NCI-H1694 (cell line): ENCODE measurements at places on chromosomes 3 and 15.

DNA sequence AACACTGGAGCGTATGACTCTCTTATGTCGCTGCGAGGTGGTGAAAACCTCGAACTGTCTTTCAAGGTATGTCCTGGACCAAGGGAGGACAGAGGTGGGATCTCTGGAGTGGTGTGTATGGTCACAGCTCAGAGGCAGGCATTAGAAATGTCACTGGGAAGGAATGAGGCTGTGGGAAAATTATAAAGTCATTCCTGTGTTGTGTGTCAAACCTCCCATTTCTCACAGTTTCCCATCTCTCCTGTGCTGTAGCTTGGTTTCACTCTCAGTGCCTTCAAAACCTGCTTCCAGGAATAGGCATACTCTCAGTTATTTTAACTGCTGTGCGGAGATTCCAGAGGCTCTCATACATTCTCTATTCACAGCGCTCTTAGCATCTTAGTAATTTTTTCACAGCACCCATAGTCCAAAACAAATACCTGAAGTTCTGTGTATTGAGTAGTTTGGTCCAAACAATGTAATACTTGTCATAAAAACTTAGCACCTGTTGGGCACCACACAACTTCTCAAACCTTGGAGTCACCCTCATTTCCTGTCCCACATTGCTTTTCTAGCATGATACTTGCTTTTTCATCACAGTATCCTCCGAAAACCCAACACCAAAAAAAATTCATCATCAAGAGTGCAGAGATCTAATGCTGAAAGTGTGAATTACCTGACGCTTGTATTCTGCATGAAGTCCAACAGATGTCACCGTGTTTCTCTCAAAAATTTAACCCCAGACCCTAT is 36.9 kb downstream of the GALNT15 start:
- no peak for DNase-seq

- DNase-seq: no peak
Observed at GRCh38 chr15:52078197-52078875, 34.2 kb downstream of the BCL2L10 start.

DNA sequence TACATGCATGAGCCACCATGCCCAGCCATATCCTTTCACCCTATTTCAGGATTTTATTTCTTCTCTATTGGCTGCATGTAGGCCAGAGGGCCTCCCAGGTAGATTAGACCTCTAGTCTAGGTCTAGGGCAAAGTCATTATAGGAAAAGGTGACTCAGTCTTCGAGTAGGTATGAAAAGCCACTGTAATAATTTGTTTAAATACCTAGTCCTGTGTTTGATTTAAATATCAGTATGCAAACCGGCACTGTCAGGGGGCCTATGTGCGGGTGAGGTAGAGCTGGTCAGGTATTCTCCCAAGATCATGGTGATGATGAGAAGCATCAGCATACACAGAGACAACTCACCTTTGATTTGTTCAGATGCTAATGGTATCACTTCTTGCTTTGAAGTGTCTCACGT is 101.4 kb upstream of the UMPS start:
- no peak for DNase-seq

GRCh38 chr3:44892689-44893088 is 18.3 kb downstream of the TGM4 start:
- no peak for DNase-seq

GRCh38 chr3:157129803-157130466 is 30.0 kb downstream of the CCNL1 start:
- no peak for DNase-seq

DNA sequence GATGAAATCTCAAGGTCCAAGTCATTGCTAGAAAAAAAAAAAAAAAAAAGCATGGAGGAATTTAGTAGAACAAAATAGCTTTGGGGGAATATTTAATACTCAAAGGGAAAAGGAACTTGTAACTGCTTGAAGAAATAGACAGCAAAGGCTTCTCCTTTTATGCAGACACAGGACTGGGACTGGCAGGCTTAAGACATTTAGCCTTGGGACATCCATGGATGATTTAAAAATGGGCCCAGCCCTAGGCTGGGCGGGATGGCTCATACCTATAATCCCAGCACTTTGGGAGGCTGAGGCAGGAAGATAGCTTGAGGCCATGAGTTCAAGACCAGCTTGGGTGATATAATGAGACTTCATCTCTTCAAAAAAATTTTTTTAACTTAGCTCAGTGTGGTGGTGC is 19.8 kb downstream of the RPSA start:
- DNase-seq: no peak

- DNase-seq: no peak
Observed at GRCh38 chr3:157070678-157070999, 89.3 kb downstream of the CCNL1 start.

DNA sequence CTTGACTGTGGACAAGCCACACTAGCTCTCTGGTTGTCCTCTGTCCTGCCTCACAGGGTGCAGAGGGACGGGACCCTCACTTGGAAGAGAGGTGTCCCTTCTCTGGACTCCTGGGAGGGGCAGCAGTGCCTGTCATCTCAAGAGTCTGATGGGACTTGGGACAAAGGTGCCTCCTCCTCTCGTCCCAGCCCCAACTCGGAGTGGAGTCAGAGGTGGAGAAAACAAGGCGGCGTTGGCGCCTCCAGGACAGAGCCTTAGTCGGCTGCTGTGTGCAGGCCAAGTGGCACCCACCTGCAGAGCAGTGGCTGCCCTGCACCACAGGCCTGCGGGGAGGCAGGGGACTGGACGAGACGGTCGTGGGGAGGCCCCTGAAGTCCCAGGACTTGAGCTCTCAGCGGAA is 9.4 kb upstream of the SEC13 start:
- no peak for DNase-seq

DNA sequence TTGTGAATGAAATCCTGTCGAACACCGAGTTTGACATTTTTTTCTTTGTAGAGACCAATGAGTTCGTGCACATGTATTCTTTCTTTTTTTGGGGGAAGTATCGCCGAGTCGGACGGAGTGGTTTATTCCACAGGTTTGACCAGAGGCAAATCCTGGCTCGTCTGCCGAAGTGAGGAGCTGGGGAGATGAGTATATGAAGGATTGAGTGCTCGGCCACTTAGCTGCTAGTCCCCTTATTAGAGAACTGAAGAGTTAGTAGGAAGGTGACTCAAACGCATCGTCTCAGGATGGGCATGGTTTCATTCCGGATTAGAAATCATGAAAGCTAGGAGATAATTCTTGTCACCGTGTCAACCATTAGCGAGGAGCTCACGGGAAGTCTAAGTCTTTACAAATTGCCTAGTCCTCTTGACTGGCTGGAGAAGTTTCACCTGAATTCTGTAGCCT is 154.7 kb upstream of the GOLIM4 start:
- DNase-seq: no peak

DNA sequence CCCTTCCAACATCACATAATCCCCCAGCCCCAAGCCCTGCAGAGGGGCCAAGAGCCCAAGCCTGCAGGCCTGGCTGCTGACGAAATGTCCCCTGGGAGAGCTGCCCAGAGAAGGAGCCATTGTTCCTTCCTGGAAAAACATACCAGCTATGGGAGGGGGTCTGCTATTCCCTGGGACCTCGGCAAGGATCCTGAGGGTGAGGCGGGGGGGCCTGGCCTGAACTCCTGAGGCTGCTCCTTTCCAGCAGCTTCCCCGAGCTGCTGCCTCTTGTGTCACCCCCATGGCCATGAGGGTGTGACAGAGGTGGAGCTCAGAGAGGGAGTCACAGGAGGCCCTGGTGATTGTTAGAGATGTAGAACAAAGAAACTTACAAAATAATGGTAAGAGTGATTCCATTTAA is 12.9 kb downstream of the LOXL1 start:
- no peak for DNase-seq

GRCh38 chr3:47065681-47066080 is 86.2 kb downstream of the NBEAL2 start:
- DNase-seq: no peak

GRCh38 chr15:41585127-41586047 is 26.4 kb downstream of the TYRO3 start:
- DNase-seq: no peak

GRCh38 chr3:53175613-53176540 is 14.9 kb downstream of the PRKCD start:
- DNase-seq: no peak

DNA sequence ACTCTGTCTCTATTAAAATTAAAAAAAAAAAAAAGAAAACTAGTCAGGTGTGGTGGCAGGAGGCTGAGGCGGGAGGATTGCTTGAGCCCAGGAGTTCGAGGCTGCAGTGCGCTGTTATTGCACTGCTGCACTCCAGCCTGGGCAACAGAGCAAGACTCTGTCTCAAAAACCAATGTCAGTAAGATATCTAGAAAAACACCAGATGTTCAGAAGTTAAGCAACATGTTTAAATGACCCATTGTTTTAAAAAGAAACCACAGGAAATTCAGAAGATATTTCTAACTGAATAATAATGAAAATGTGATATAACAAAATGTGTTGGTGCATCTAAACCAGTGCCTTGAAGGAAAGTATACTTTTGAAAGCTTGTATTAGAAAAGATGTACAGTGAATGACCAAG is 203.4 kb upstream of the CGNL1 start:
- DNase-seq: no peak

DNA sequence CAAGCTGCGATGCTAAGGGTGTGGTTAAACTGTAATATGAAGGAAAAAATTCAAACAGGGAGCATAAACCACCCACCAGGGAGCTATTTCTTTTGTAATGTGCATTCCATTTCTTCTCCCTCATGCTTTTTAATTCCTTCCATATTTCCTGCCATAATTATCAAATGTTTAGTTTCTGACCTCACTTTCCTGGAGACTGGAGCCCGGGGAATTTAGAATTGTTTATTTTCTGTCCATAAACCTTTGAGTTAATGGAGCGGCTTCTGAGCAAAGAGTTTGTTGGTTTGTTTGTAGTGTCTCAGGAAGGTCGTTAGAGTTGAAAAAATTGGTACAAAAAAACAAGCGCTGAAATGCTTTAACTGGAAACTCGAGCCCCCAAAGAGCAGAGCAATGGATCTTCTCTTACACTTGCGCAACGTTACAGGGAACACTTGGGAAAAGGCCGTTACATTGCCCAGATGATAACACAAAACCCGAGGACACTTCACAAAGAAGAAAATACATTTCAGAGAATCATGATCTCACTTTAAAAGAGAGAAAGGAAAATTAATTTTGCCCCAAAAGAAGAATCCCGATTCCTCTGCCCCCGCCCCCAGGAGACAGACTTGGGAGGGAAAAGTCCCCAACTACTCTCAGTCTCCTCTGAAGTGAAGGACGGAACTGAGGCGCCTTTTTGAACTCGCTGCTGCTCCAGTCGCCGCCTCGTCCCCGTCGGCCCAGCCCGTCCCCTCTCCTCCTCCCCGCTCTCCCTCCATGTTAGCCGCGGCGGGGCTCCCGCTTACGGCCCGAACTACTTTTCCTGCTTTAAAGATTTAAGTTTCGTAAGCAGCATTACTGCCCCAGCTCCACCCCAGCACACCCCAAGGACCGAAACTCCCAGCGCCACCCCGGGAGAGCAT is 842 bp downstream of the FSTL1 start:
- no peak for DNase-seq

- peak; percentile 51 for DNase-seq
Observed at GRCh38 chr15:47184003-47184907, 533.0 kb upstream of the SEMA6D start.

DNA sequence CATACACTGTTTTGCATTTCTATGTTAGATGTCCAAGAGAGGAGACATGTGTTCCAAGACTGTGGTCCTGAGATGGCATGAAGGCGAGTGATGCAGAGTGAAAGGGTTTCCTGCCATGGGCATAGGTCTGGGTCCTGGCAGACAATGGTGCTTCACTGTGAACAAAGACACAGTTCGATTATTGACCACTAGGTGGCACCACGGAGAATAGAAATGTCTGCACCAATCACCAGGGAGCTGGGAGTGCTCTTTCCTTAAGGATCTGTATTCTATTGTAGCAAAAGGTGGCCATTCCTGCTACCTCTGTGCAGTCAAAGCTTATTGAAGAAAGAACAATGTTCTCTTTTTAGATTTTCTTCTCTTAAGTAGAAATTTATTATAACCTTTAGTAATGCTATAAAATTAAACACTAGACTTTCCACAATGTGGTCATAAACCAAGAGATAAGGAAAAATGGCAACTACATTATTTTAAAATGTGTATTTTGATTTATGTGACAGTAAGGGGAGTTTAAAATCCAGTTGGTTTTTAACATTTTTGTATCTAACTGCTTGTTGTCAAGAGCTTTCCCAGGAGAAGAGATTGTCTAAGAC is 88.7 kb downstream of the GABRG3 start:
- peak; percentile 9 for DNase-seq

- no peak for DNase-seq
Observed at GRCh38 chr3:71369701-71370391, 213.7 kb downstream of the FOXP1 start.

GRCh38 chr3:194269610-194270145 is 81.5 kb downstream of the CPN2 start:
- DNase-seq: no peak

GRCh38 chr15:62853841-62854225 is 188.7 kb upstream of the TPM1 start:
- no peak for DNase-seq

GRCh38 chr3:159487304-159487703 is 501.3 kb upstream of the IL12A start:
- no peak for DNase-seq

DNA sequence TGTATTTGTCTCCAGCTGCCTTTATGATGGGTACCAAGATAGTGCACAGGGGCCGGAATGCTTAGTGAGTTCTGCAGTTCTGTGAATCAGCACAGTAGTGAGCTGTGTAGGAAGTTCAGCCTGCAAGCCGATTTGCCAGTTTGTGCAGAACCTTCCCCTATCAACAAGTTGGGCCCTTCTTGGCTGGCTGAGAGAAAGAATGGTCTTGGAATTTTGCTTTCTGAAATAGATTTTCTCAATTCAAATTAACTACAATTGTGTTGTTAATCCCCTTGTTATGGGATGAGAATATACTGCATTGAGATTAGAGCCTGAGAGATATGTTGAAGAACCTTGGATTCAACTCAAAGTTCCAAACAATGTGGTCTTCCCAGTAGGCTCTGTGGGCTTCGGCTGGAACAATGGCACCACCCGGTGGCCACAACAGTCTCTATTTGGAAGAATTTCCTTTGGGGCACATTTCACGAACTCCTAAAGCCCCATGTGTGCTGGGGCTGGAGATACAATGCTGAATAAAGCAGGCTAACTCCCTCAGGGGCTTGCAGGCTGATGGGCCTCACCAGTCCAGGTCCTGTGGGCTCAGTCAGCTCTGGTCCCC is 59.1 kb downstream of the TRIM42 start:
- peak; percentile 52 for DNase-seq

- no peak for DNase-seq
Observed at GRCh38 chr15:59346951-59347350, 25.7 kb downstream of the MYO1E start.

- no peak for DNase-seq
Observed at GRCh38 chr15:98442379-98442833, 205.9 kb upstream of the IGF1R start.

- no peak for DNase-seq
Observed at GRCh38 chr3:46213201-46213600, 5.1 kb upstream of the CCR1 start.

DNA sequence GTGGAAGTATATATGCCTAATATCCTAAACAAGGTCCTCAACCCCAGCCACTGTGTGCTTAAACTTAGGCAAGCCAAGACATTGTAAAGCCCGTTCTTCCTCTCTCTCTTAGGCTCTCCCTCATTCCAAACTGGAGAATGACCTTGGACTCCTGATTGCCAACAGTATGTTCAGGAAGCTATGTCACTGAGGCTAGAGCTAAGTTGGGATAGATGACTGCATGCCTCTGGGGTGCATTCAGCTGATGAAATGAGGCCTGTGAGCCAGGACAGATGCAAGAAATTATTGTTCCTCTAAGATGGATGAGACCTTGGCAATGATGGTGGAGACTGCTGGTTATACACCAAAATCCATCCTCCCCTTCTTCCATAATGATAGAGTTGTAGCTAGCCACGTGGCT is 27.9 kb upstream of the TBC1D21 start:
- DNase-seq: no peak

GRCh38 chr15:69200832-69201745 is 40.7 kb downstream of the GLCE start:
- DNase-seq: no peak
